Stomach (tissue), 19 donors: ENCODE measurements at places on chromosomes 1 and 21. TPM values are rescaled to one million over a fixed set of nuclear protein-coding genes. Genes with fewer than 3 reads are reported as not detected.

CAPN2 gene
- total RNA-seq = 376 TPM

ARID4B gene
- total RNA-seq = 52.0 TPM

ANKRD45 gene
- total RNA-seq = not detected

KIAA0040 gene
- total RNA-seq = 4.1 TPM

TSPAN1 gene
- 52.1 TPM for total RNA-seq

CBS gene
- total RNA-seq = 25.1 TPM

PARK7 gene
- total RNA-seq = 98.1 TPM

TLR5 gene
- total RNA-seq = 0.58 TPM

PALMD gene
- 16.2 TPM for total RNA-seq
